ENCODE measurements at places on chromosomes 16 and 17.

- DNase-seq: no peak
Measured at GRCh38 chr17:74049967-74050458, 153.5 kb upstream of the RPL38 start.

DNA sequence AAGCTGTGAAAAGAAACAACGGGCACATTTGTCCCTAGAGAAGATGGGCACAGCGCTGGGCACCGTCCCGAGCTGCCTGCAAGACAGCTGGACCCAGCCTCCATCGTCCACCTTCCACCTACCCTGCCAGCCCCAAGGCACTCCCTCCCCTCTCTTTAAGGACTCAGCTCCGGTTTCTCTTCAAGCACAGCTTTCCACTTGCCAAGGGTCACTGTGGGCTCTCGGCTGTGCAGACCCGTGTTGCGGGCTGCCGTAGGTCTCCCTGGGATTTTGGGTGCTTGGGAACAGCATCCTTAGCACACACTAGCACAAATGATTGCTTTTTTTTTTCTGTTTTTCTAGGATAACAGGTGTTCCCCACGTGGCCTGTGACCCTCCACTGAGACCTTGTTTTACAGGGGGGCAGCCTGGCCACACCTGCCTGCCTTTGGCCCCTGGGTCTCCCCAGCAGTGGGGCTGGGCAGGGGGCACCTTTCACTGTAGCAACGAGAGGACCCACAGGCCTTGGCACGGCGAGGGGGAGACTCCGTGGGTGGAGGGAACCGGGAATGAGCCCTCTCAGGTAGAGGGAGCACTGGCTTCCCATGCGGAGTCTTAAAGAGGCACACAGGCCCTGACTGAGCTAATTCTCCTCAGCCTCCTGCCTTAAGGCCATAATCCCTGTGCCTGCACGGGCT is 1.4 kb downstream of the CHMP6 start:
- no peak for DNase-seq

- DNase-seq: no peak
Measured at GRCh38 chr16:74679983-74680382, 13.3 kb upstream of the RFWD3 start.

- DNase-seq: no peak
Measured at GRCh38 chr17:47888293-47888692, 7.7 kb upstream of the SP2 start.

- DNase-seq: no peak
Measured at GRCh38 chr16:28218109-28218508, 6.3 kb upstream of the XPO6 start.
